LHCN-M2 (cell line): ENCODE measurements at places on chromosomes 2 and 18.

GRCh38 chr2:172806493-172806892, 70.8 kb downstream of the RAPGEF4 start:
- peak; percentile 45 for DNase-seq

DNA sequence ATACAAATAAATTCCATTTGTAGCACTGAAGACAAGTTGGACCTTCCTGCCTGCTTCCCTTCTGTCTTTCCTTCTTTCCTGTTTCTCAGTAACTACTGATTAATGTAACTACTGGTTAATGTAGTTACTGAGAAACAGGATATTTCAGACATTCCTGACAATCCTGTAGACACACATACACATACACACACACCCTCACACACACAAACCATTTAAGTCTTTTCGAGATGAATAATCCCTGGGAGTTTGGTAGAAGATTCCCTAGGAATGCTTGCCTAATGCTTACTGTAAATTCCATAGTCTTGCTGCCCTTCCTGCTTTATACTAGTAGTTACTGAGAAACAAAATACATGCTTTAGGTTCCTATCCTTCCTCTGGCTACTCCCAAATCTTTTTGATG, 83.9 kb downstream of the PIK3C3 start:
- peak; percentile 68 for DNase-seq

DNA sequence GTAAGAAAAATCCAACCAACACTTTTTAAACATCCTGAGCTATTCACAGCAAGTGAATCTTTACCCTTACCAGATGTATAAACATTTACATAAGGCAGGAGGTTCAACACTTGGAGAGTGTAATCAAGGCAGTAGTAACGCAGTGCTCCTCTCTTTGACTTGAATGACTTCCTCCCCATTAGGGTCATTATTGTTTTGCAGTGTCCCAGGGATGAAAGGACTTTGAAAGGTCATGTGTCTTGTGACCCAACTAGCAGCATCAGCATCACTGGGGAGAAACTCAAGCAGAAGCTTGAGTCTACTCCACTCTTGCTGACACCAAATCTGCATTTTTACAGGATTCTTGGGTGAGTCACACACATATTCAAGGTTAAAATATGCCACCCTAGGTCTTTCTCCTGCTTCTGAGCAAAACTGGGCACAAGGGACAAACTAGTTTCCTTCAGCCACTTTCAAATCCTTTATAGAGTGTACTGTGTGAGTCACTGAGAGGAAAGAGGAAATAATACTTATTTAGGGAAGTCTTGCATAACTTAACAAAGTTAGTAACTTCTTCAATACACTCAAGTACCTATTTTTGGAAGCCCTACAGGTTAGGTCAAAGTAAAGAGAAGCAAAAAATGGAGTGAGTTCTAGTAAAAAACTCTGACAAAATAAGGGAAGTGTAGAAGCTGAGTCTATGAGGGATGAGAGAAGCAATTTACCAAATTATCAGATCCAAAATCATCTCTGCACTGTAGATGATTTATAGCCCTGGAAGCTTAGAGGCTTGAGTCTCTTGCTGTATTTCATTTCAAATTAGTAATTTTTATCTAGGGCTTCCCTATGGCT, 51.0 kb upstream of the EML4 start:
- DNase-seq, result peak; percentile 92

DNA sequence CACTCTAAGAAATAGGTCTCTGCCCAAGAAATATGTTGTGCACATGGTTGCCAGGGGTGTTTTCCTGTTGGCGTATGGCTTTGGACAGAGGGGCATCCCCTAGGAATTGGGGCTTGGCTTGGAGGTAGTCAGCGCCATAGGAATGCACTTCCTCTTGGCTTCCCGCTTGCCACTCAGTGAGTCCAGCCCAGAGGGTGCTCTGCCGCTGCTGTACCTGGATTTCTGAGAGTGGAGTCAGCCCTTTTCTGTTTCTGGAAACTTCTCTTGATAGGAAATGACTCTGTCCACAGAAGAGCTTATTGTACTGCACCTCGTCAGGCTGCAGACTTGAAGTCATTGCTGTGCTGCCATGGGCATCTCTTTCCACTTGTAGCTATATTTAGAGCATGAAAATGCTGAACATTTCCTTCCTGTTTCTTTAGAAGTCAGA, 116.7 kb upstream of the MGAT5 start:
- peak; percentile 77 for DNase-seq

GRCh38 chr2:196131949-196132925, 39.1 kb downstream of the STK17B start:
- peak; percentile 51 for DNase-seq

GRCh38 chr2:201260302-201260800, at the start of gene CASP8:
Gene CASP8, plus strand, starts transcription at chr2:201260536. Its CDS starts 5,951 bp downstream, at chr2:201266487.
- DNase-seq, result peak; percentile 29

- DNase-seq, result no peak
Observed at GRCh38 chr2:72096181-72096580, 51.5 kb downstream of the CYP26B1 start.
